ENCODE measurements at places on chromosomes 11 and 22.
A peak's percentile ranks its signal among the peaks of the same experiment; 100 is the strongest.

- no peak for DNase-seq
Observed at GRCh38 chr11:78269806-78270205, 81.1 kb downstream of the USP35 start.

DNA sequence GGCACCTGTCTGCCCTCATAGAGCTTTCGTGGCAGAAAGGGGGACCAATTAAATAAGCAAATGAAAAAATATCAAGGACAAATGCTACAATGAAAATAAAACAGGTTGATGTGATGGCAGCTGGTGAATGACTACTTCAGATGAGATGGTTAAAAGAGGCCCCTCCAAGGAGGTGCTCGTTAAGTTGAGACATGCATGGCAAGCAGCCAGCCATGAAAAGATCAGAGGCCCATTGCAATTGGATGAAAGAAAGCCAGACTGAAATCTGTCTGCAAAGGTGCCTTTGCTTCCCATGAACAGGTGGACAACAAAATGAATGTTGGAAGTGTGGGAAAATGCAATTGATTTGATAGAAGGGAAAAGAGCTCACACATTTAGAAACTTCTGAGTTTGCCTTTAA is 848 bp upstream of the TRPC6 start:
- DNase-seq = no peak

DNA sequence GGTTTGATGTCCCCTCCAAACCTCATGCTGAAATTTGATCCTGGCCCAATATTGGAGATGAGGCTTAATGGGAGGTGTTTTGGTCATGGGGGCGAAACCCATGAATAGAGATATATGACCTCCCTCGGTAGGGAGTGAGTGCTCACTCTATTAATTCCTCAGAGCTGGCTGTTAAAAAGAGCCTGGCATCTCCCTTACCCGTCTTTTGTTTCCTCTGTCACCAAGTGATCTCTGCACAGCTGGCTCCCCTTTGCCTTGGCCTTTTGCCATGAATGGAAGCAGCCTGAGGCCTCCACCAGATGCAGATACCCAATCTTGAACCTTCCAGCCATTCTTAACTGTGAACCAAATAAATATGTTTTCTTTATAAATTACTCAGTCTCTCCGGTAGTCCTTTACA is 4.5 kb upstream of the CCDC81 start:
- DNase-seq = no peak

- no peak for DNase-seq
Observed at GRCh38 chr22:33757041-33757801, 163.1 kb downstream of the LARGE1 start.

GRCh38 chr11:63552921-63553320 is 10.3 kb downstream of the PLAAT2 start:
- no peak for DNase-seq

DNA sequence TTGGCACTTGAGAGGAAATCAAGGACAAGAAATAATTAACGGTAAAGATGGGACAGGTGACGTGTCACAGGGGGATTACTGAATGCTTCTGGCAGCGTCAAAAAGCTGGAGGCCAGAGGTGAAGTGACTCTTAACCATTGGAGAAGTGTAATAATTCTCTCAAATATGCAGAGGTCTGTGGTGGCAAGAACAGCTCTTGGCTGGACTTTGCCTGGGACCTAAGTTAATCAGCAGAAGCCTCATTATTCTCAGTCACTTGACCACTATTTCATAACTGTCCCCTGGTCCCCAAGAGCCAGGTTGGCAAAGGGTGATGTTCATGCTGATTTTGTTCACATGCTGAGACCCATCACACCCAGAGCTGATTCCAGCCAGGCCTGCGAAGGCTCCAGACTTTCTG is 72.9 kb downstream of the TIMP3 start:
- no peak for DNase-seq

GRCh38 chr11:115501893-115502589 is 2.2 kb downstream of the CADM1 start:
- DNase-seq = peak; percentile 32

- DNase-seq = no peak
Observed at GRCh38 chr11:114302663-114303062, 6.5 kb downstream of the NNMT start.

- no peak for DNase-seq
Observed at GRCh38 chr11:33774736-33775466, 581 bp upstream of the FBXO3 start.

- DNase-seq = no peak
Observed at GRCh38 chr11:116357784-116358544, 414.8 kb downstream of the BUD13 start.

DNA sequence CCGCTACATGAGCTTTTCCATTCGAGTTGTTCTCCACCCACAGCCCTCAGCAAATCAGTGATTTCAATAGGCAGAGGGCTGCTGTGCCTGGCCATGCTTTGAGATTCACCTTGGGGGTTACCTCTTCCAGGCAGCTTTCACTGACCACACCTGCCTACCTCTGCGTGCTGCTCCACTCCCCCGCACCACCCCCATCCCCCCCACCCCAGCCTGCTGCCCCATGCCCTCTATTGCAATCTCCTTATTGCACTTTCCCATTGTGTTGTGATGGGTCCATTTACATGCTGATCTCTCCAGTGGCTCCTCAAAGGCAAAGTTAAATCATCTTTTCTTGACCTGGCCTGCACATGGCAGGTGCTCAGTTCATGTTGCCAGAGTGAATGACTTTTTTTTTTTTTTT is 18.0 kb upstream of the POLA2 start:
- no peak for DNase-seq

GRCh38 chr11:11072067-11072466 is 214.2 kb upstream of the ZBED5 start:
- DNase-seq = no peak

GRCh38 chr11:112467721-112468120 is 207.1 kb upstream of the PLET1 start:
- DNase-seq = no peak

DNA sequence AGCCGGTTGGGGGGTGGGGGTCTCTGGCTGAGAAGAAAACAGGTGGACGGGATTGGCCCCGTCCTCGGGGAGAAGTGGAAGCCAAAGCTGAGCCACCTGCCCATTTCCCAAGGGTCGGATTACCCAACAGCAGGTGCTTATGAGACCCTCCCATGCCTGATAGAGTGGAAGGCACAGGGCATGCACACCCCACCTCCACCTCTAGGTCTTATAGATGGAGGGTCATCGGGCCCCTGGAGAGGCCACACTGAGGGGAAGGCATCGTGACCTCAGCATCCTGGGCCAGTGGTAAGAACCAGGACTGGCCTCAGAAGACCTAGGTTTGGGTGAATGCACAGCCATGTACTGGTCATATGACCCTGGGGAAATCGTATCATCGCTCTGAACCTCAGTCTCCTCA is 85.9 kb downstream of the BUD13 start:
- DNase-seq = no peak

DNA sequence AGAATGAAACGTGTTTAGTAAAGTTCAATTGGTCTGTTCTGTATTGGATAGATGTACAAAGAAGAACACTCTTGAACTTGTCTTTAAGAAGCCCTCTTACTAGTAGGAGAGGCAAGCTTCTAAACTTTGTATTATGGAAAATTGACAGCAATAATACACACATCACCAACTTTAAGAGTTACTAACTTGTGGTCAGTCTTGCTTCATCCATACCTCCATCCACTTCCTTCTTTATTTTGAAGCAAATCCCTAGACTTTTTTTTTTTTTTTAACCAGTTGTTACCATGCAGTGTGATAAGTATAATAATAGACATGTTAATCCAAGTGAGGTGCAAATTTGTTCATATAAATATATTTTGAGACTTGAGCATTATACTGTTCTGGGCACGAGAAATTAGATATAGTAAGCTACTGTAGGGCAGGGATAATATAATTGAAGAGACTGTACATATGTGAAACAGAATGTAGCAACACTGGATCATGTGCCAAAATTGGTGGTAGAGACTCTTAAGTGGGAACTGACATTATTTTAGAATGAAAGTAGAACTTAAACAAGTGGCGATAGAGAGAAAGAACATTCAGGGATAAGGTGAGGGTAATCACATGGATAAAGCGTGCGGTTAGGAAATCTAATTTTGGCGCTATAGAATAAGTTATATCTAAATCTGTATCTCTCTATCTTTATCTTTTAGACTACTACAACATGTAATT is 6.5 kb downstream of the FAR1 start:
- no peak for DNase-seq

GRCh38 chr22:22887621-22888503 is at the start of gene IGLL5:
IGLL5 (plus strand) TSS chr22:22887816; CDS start chr22:22888054, 238 bp downstream.
- peak; percentile 14 for DNase-seq

DNA sequence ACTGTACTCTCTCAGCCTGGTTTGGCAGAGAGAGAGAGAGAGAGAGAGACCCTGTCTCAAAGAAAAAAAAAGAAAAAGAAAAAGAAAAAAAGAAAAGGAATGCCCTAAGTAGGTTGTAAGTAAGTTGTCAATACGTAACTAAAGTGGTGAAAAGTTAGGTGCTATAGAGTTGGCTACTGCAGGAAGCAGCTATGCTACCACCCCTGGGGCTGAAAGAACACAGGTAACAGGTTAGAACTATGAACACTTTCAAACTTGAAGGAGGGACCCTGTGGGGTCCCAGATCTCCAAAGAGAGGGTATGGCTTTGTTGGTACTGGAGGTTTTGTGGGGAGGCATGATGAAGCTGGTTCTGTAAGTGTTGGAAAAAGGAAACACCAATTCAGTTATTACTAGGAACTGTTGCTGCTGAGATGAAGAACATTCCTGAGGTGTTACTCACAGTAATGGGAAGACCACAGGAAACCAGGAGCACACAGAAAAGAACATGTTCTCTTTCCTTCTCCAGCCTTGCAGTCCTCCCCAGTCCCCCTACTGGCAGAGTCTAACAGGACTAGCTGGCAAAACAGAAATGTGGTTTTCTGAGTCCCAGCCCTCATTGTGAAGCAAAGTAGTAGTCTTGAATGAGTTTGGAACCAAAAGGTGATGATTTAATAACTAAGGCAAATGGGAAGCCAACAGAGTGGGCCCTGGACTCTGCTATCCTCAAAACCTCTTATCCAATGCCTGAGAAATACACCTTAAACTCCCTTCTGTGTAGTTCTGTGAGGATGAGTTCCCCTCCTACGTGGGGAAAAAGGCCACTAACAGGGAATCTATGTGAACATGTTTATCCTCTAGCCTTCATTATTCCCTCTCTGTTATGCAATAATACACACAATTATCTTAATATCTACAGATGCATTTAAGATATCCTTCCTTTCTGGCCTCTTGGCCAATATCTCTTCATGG is 427.0 kb upstream of the DDI1 start:
- no peak for DNase-seq

Data from stimulated activated CD8-positive, alpha-beta memory T cell treated with anti-CD3 and anti-CD28 coated beads, Interleukin-4, amount 100 ng/mL, for 48 hours (primary cell).